NCI-H2107 (cell line): ENCODE measurements at places on chromosomes 11 and 22.

DNA sequence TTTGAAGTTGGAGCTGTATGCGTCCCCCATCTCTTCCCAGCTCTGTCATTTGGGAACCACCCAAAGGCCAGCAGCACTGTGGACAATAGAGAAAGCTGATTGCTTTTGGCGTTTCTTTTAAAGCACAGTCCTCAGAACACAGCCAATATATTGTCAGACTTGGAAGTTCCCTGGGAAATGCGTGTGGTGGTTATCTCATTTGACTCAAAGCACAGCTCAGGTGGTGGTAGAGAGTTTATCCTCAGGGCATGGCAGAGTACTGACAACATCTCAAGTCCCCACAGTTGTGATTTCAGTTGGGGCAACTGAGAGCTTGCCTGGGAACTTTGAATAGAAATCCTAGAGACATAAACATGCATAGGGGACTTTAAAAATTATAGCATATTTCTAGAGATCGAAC lies 601.3 kb downstream of the ETS1 start:
- no peak for DNase-seq

GRCh38 chr11:111148121-111148520 lies 97.4 kb upstream of the POU2AF2 start:
- no peak for DNase-seq

GRCh38 chr11:116414357-116414880 lies 358.4 kb downstream of the BUD13 start:
- DNase-seq, result no peak

DNA sequence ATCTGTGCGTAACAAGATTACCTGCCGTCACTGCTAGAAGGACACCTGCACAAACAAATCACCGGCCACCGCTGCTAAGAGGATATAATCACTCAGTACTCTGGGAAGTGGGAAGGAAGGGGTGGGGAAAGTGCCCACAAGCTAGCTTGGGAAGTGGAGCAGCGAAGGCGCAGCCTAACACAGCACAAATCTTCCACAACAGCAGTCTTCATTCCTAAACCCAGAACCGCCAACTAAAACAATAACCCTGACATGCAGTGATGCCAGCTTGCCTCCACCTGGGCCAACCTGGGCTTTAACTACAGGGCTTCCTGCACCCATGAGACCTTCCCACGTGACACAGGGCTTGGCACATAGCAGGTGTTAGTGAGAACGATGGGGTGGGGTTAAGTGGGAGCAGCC lies 5.1 kb downstream of the DGCR2 start:
- DNase-seq, result no peak

DNA sequence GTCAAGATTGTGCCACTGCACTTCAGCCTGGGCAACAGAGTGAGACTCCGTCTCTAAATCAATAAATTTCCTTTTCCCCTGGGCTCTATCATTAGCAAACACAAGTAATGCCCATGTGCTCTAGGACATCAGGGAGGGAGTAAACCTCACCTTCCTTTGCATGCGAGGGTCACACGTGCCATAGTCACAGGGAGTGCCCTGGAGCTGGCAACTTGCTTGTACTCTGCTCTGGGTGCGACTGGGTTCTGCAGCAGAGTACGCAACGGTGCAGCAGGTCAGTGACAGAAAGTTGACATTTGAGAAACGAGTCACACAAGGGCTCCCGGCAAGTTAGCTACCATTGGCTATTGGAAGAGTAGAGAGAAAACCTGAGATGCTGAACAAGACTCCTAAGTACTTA lies 32.6 kb upstream of the CHKA start:
- DNase-seq, result no peak

- DNase-seq, result no peak
Observed at GRCh38 chr11:22407921-22408320, 69.7 kb downstream of the SLC17A6 start.

GRCh38 chr11:133841279-133842043 lies 3.9 kb downstream of the SPATA19 start:
- no peak for DNase-seq

- DNase-seq, result no peak
Observed at GRCh38 chr22:43310311-43310710, 32.9 kb downstream of the SCUBE1 start.

GRCh38 chr11:65857500-65857852 lies 504 bp downstream of the CFL1 start:
- no peak for DNase-seq

DNA sequence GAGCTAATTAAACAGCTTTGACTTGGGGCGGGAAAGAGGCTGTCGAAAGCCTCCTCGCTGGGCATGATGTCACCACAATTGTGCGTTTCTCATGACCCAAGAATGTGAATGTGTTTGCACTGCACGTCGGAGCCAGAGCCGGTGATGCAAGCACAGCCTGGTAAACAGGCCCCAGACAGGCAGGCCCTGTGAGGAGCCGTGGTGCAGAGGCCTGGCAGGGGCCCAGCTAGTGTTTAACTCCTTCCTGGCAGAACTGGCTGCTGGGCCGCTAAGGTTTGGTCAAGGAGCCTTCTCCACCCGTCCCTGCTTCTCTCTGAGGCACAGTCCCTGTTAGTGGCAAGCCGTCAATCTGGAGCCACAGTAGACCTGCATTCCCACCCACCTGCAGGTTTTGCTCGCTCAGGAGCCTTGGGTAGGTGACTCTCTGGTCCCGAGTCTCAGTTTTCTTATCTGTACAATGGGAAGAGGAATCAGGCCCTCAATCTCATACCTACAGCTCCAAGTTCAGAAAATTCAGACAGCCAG lies 25.4 kb upstream of the SMTN start:
- DNase-seq, result peak; percentile 19

GRCh38 chr22:20459152-20459542 lies 21.5 kb upstream of the SCARF2 start:
- DNase-seq, result no peak

GRCh38 chr11:65944767-65945166 lies 513 bp upstream of the TSGA10IP start:
- no peak for DNase-seq

DNA sequence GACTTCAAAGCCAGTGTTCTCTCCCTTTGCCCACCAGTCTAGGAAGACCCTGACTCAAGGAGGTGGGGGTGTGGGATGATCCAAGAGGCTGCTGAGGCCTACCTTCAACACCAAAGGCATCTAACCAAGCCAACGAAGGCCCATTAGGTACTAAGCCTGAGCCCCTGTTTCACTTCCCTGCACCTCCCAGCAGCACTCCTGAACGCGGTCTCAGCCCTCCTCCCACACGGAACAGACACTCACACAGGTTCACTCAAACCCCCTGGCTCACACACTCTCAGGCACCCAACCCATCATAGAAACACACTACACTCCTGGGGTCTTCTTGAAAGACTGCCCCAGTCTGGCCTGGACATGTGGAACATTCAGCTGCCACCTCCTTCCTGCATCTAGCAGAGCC lies 40.7 kb downstream of the SLC22A12 start:
- DNase-seq, result no peak

GRCh38 chr22:19679522-19680101 lies 34.7 kb upstream of the SEPTIN5 start:
- DNase-seq, result no peak

DNA sequence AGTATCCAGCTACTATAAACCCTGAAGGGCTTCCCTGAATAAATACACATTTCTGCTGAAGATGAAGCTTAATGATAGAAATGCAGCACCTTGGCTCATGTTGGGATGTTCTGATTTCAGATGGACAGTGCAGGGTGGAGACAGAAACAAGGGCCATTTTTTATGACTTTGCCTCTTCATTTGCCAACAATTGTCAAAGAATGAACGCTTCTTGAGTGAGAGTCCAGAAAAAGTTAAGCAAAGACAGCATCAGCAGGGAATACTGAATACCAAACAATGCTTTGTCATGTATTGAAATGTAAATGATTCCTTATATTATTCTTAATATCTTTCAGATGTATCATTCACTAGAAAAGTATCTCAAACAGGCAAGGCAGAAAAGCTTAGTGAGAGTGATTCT lies 84.9 kb downstream of the TRPC6 start:
- no peak for DNase-seq

DNA sequence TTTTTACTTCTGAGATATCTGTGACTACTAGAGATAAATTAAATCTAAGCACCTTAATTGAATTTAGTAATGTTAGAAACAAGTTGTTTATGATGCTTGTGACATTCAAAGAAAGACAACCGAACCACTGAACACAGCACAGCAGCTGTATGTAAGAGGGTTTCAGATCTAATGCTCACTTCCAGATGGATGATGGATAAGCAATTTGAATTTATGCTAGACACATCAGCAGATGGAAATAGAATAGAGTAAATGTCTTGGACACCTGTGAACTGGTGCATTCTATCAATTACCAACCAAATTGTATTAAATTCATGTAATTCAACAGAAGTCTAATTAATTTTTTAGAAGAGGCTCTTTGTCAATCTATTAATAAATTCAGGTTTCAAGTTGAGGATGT lies 306.3 kb downstream of the CNTN5 start:
- no peak for DNase-seq

- DNase-seq, result no peak
Observed at GRCh38 chr11:64410404-64410734, 51.4 kb downstream of the RPS6KA4 start.

DNA sequence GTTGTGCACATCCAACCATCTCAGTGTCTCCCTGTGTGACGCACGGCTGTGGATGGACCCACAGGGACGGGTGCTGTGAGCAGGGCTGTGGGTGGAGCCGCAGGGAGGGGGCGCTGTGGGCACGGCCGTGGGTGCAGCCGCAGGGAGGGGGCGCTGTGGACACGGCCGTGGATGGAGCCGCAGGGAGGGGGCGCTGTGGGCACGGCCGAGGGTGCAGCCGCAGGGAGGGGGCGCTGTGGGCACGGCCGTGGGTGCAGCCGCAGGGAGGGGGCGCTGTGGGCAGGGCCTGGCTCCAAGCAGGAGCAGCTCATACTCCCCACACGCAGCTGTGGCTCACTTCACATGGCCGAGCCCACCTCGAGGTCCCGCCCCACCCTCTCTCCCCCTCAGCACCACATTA lies 6.0 kb upstream of the MAPK11 start:
- no peak for DNase-seq

DNA sequence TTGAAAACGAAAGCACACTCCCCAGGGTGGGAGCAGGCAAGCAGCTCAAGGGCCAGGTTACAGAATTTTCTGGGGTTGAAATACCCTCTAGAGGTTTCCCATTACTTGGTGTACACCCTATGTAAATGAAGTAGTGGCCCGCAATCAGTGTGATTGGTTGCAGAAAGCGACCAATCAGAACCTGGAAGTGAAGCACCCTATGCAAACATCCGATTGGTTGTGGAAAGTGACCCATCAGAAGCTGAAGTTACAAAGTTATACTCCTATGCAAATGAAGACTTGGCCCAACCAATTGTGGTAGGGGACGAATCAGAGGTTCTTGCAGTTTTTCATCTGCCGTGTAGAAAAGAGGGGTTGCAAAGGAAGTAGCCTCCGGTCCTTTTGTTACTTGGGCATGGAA lies 19.2 kb downstream of the PRR5 start:
- DNase-seq, result no peak

- DNase-seq, result no peak
Observed at GRCh38 chr11:69355346-69355940, 61.5 kb downstream of the MYEOV start.

GRCh38 chr11:70861559-70861958 lies 390.8 kb downstream of the SHANK2 start:
- DNase-seq, result no peak

GRCh38 chr11:97202613-97203292 lies 812.9 kb downstream of the JRKL start:
- DNase-seq, result no peak

DNA sequence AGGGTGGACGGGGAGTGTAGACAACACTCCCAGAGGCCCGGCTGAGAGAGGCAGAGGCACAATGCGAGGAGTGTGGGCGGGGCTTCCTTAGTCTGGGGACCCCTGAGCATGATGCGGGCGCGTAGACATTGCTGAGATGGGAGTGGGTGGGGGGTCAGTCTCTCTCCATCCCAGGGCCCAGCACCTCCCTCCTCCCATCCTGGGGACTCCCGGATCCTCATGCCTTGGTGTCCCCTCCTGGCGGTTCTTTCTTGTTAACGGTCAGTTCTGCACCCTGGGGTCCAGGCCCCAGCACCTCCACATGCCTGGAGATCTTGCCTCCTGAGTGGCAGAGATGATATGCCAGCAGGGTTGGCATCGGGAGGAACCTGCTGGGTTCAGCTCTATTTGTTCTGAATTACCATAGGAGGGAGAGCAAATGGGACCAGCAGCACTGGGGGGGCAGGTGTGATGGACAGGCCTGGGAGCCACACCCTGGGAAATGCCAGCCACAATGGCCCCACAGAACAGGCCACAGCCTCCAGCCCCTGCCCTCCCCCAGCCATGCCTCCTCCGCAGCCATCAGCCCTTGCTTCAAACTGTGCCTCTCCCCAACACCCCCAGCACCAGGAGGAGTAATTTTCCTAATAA lies 55.7 kb downstream of the RTL6 start:
- no peak for DNase-seq

- no peak for DNase-seq
Observed at GRCh38 chr11:123129920-123130319, 65.1 kb downstream of the CLMP start.

- peak; percentile 43 for DNase-seq
Observed at GRCh38 chr22:50271519-50271970, 1.4 kb upstream of the MAPK11 start.

DNA sequence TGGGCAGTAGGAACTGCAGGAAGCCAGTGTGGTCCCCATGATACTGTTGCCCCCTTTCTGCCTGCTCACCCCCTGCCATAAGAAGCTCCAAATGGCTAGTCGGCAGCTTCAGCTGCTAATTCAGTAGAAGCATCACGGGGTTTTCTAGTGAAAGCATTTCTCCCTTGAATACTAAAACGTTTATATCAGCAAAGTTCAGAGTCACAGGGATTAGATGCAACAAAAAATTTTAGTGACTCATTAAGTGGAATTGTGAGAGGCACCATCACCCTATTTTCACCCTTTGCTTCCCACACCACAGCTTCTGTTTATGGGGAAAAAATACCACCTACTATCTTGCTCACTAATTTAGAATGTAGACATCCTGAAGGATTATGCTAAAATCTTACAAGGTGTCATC lies 25.2 kb downstream of the RAB39A start:
- no peak for DNase-seq

- DNase-seq, result no peak
Observed at GRCh38 chr11:93249459-93250220, 51.8 kb upstream of the SLC36A4 start.

DNA sequence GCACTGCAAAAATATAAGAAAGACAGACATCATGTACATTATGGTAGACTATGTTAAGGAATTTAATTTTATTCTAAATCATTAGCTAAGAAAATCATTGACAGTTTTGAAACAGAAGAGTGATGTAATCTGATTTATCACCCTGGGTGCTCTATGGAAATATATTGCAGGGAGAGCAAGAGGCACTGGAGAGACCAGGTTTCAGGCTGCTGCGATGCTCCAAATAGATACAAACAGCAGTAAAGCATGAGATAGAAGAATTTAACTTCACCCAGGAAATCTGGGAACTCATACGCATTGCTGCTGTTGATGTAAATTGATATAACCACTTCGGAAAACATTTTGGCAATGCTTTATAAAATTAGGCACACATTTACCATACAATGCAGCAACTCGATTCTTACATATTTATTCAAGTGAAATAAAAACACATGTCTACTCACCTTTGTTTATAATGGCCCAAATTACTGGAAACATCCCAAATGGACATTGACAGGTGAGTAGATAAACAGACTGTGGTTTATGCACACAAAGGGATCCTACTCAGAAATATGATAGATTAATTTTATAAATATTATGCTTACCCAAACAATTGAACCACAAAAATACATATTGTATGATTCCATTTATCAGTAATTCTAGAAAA lies 535.1 kb upstream of the CHORDC1 start:
- no peak for DNase-seq

- DNase-seq, result no peak
Observed at GRCh38 chr11:16898274-16898985, 115.8 kb downstream of the PLEKHA7 start.

GRCh38 chr11:128633384-128633965 lies 46.1 kb upstream of the ETS1 start:
- no peak for DNase-seq
